ENCODE measurements at places on chromosomes 7 and 10.

DNA sequence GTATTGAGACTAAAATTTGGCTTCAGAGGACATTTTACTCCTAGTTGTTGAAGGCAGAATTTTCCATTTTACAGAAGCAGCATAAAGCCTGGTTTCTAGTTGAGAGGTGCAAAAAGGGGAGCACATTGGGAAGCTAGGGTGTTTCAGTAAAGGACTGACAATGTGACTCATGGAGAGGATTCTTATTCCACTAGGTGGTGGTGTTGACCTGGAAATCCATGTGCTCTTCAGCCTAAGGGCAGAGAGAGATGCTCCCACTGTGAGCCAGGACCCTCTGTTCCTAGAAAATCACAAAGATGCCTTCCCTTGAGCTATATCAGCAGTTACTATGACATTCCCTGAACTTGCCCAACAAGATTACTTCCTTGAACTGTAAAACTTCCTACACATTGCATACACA is 687.8 kb downstream of the IPMK start:
- DNase-seq: no peak

- no peak for DNase-seq
Measured at GRCh38 chr7:117216436-117217069, 106.3 kb downstream of the WNT2 start.

DNA sequence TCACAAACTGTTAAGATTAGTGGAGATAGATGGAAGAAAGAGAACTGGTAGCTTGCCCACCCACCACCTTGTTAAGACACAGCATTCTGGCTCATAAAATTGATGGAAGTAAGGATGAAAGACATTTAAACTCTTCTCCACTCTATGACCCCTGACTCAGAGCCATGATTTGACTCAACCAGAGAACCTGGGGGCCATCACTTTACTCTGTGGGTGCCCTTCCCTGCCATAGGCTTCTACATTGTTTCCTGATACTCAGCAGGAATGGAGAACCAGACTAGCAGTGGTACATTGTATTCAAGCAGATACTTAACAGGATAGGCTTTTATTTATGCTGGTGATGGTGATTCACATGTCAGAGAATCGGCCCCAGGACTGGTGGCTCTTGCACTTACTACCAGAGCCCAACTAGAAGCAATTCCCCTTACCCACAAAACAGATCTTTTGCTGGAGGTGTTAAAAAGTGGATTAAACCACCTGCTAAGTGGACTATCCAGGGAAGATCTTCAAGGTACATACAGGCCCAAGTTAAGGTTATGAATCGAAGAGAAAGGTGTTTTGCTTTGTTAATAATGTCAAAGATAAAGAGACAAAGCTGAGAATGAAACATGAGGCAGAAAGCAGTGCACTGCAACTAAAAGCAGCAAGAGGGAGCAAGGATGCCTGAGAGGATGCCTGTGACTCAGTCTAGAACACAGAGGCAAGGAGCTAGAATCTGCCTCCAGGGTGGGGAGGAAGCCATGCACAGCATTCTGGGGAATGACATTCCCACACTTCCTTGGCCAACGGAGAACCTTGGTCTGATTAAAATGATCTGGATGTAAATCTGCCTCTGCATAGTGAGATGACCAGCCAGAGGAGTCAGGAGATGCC is 36.0 kb upstream of the GLI3 start:
- no peak for DNase-seq

DNA sequence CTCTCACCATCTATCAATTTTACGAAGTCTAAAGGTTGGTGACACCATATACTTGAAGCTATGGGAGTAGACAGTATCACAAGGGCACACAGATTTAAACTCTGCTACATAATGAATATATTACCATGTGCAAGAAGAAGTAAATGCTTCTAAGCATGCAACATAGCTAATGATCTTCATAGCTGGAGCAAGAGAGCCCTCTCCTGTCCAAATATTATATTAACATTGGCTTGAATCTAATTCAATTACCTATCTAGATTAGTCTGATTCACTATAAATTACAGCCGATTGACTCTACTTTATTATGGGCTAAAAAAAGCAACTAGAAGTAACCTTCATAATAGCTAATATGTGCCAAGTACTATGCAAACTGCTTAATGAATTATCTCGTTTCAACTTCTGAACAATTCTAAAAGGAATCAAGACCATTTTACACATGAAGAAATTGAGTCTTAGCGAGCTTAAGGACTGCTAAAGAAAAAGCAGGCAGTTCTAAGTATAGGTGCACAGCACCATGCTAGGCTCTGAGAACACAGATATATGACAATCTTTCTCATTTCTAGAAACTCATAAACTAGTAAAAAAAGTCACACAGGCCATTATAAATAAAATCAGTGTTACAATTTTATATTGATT is 21.9 kb downstream of the FRA10AC1 start:
- DNase-seq: no peak

DNA sequence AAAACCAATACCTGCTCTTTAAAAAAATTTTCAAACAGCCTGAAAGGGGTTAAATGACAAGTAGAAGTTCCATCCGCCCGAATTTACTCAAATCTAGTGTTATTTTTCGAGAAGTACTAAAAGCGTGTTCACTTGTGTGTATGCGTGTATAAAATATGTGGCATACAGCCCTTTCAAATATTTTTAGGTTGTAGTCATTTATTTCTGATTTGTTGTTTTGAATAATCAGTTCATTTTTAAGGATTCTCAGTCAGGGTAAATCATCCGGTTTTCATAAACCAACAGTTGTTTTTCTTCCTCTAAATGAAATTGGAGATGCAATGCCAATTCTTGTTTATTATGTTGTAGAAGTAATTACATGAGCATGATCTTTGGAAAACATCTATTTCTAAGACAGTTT is 6.9 kb upstream of the SUN1 start:
- no peak for DNase-seq

DNA sequence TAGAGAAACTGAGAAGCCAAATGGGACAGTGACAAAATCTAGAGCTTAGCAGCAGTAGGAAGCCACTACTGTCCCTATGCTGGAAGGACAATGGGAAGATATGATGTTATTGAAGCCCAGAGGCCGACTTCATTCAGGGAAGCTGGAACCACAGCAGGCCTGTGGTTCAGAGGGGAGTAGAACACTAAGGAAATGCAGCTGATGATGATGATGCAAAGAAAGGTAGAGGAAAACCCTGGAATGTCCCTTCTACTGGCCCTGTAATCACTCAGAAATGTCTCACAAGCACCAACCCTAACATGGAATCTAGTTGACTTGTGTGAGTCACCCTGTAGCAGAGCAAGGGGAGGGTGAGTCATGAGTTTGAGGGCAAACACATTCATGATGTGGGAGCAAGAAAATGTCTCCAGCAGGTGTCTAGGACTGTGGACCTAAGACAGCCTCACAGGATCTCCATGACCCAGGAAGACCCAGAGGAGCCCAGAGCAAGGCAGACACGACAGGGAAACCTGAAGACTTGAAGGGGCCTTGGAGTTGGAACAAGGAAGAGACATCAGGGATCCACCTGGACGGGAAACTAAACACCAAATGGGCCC is 37.0 kb upstream of the LRRC17 start:
- DNase-seq: no peak

DNA sequence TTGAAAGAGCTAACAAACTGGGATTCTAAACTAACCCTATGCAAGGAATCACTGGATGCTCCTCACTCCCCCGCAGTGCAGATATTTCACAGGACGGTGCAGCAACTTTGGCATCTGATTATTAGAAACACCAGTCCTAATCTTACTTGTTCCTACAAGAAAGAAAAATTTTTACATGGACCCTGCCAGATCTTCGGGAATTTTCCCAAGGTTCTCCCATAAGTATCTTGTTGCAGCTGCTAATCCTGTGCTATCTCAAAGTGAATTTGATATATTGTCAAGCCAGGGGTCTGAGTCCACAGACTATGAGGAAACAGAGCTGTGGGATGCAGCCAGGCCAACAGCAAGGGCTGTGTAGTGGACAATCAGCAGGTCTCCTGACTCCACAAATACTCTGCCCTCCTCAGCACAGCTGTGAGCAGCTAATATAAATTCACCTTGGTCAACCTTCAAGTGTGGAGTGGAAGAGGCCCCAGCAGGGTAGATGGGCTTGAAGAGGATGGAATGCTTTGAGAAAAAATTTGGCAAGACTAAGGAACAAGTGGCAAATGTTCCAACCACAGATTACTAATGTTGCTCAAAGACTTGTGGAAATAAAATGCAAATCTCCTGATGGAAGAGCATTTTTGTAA is 25.6 kb downstream of the VSTM4 start:
- no peak for DNase-seq

DNA sequence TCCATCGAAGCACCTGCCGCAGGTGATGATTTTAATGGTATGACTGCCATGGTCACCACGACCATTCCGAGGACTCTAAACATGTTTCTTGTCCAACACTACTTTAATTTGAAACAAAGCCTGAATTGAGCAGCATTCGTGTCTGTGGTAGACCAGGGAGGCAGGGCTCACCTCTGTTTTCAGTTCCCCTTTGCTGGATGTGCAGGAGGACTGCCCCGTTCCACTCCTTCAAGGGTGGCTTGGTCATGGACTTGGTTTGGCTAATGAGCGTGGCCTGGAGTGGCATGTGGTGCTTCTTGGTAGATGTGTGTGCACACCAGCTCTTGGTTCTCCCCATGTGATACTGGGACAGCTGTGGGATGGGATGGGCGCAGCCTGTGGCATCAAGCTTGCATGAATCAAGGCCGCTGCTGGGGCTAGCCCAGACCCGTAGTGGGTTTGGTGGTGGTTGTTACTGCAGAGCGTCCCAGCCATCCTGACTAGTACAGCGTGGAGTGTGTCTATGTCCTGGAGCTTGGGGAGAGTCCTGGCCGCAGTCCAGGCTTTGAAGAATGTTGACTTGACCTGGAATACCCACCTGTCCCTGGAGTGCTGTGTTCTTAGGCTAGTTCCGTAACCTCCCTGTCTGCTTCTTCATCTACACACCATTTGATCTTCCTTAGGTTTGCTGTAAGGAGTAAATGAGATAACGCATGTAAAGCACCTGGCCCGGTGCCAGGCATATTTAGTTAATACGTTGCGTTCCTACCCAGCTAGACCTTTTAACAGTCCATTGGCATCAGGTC is 34.8 kb downstream of the MGMT start:
- DNase-seq: no peak

Data from activated CD8-positive, alpha-beta memory T cell treated with anti-CD3 and anti-CD28 coated beads for 4 hours (primary cell).